Pulmonary artery endothelial cell (primary cell): ENCODE measurements at places on chromosomes 5 and 9.

- no peak for DNase-seq
Measured at GRCh38 chr5:10788358-10788757, 27.3 kb upstream of the DAP start.

- no peak for DNase-seq
Measured at GRCh38 chr5:81171769-81172168, 61.4 kb upstream of the CKMT2 start.

DNA sequence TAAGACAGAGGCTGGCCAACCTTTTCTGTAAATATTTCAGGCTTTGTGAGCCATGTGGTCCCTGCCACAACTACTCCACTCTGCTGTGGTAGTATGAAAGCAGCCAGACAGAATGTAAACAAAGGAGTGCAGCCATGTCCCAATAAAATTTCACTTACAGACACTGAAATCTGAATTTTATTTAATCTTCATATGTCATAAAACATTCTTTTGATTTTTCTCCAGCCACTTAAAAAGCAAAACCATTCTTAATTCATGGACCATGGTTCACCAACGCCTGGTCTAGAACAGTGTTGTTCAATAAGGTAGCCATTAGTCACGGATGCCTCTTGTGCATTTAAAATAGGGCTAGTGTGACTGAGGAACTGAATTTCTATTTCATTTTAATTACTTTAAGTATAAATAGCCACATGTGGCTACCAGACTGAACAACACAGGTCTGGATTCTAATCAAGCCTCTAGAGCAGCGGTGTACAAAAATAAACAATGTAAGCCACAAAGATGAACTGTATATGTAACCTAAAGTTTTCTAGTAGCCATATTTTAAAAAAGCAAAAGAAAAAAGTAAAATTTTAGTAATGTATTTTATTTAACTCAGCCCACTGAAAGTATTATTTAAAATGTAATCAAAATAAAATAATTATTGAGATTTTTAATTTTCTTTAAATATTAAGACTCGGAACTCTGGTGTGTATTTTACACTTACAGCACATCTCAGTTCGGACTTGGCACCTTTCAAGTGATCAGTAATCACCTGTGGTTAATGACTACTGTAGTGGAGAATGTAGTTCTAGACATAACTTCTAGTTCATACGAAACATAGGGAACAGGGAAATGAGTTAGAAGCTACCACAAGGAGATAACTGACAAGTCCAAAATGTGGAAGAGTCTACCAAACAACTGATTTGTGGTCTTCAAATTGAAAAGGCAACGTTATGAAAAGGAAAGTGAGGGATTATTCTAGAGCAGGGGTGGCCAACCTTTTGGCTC, 14.3 kb downstream of the GEMIN5 start:
- no peak for DNase-seq

GRCh38 chr5:68071736-68072135, 143.8 kb upstream of the PIK3R1 start:
- no peak for DNase-seq

DNA sequence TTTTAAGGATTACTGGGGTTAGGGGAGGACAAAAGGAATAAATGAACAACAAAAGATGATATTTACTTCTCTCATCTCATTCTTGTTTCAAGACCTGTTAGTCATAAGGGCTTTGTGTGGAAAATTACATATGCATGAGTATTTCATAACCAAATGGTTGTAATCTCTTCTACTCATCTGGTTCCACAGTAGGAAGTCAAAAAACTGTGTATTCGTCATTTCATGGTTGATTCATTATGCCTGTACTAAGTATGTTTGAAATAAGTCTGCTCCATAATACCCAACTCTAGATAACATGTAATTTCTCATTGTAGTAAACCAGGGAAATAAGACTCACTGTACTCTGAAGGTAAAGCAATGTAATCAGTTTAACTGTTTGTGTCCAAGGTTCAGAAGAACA, 212.9 kb downstream of the ARRDC3 start:
- no peak for DNase-seq

GRCh38 chr9:96344458-96345180, 38.9 kb downstream of the SLC35D2 start:
- DNase-seq = peak; percentile 93
